ENCODE measurements at places on chromosomes 11 and 22. TPM values are rescaled to one million over a fixed set of nuclear protein-coding genes. Genes with fewer than 3 reads are reported as not detected.

IGHMBP2 gene
- total RNA-seq: 11.4 TPM

ZNF74 gene
- total RNA-seq: 13.7 TPM

RTN4R gene
- 0.65 TPM for total RNA-seq

CPT1B gene
- total RNA-seq: 0.65 TPM

DDX6 gene
- total RNA-seq: 116 TPM

IFITM10 gene
- 0.15 TPM for total RNA-seq

SMC1B gene
- not detected for total RNA-seq

MMP12 gene
- not detected for total RNA-seq

OR8D1 gene
- total RNA-seq: not detected

DNAJB7 gene
- total RNA-seq: not detected

LSP1 gene
- total RNA-seq: not detected

UEVLD gene
- total RNA-seq: 29.2 TPM

ARHGAP32 gene
- 8.1 TPM for total RNA-seq

CHST1 gene
- total RNA-seq: 64.6 TPM

Data from epithelial cell of umbilical artery (primary cell).